ENCODE measurements at places on chromosomes 13 and 19.

DNA sequence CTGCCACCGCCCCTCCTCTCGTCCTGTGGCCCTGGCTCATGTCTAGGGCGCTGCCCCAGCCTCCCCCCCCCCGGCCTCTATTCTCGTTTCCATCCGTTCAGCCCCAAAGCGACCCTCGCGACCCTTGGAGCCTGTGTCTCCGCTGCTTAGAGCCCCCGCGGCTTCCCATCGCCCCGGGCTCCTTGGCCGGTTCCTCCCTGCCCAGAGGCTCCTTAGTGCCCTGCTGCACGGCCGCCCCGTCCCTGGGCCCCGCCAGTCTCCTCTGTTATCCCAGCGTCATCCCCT, 9.2 kb upstream of the CNOT3 start:
- no peak for DNase-seq

DNA sequence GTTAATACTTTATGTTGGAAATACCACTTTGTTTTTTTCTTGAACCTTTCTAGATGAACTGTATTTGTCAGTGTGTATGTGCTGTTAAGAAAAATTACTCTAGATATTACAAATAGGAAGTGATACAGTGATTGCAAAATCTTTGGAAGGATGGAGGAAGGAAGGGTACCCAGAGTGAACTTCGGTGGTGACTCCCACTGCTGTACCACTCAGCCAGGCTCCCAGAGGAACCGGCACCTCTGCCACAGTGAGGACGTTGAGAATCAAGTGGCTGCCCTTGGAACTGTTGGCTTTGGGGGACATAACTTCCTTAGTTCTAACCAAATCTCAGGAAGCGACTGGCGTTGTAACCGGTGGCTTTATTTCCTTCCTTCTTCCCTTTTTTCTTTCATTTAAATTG, 184.7 kb downstream of the PCCA start:
- no peak for DNase-seq

- DNase-seq: no peak
Observed at GRCh38 chr19:18433015-18433691, 4.8 kb downstream of the ISYNA1 start.

DNA sequence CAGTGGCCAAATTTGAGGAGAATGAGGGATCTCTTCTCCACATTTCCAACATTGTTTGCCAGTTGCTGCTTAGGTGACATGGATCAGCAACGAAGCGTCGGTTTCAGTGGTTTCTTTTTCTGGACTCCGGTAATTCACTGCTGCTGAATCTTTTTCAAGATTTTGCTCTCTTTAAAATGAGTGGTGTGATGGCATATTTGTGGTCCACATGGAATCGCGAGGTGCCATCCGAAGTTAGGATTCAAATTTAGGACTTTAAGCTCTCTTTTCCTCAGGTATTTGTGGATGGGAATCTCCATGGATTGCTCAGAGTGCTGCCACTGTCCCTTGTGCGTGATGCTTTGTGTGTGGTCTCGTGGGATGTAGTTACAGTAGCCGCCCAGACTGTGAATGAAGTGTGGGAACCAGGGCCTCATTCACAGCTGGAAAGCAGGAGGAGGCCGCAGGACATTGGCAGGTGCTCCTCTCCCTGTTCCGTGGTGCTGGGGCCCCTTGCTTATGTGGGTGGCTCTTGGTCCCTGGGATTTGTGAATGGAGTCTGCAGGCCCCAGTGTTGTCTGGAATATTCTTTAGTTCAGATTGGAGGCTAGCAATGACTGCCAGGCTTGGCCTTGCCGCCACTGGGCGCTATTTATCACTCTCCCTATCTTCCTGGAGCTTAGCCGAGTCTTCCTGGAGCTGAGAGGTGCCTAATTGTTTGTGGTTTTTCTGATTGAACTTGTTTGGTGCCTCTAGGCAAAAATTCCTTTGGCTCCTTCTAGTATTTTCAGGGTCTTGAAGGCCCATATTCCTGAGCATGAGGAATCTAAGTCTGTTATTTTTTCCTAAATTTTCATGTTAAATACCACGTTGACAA, 1.5 kb downstream of the ILF3 start:
- DNase-seq: peak; percentile 21

Measured in Caki2 (cell line).